Activated CD4-positive, alpha-beta T cell treated with anti-CD3 and anti-CD28 coated beads for 36 hours (primary cell): ENCODE measurements at places on chromosomes 13 and 19. TPM values are rescaled to one million over a fixed set of nuclear protein-coding genes. Genes with fewer than 3 reads are reported as not detected.

DNA sequence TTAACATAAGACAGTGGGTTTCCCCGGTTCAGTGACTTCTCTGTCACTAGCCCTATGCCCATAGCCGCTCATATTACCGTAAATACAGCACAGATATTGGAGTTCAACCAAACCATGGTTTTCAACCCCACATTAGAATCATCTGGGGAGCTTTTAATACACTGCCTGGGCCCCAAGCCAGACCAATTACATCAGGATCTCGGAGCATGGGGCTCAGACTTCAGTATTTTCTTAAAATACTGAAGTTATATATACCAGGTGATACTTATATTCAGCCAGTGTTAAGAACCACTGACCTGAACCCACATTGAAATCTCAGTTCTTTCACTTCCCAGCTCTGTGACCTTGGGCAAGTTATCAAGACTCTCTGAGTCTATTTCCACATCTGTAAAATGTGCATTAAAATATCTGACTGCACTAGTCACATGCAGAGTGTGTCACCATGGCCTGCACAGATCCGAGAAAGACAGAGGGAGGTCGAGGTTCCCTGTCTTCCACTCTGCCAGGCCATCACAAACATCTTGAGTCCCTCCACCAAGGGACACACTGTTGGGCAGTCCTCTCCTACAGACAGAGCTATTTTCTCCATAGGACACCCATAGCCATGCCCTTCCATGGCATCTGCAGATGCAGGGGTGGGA is 32.2 kb upstream of the IPO5 start:
- no peak overlapping the region for H3K27ac ChIP-seq
- no peaks in the 10 kb centered on the region for H3K36me3 ChIP-seq
- H3K4me1 ChIP-seq = no peaks in the 10 kb centered on the region
- DNase-seq = no peak

DNA sequence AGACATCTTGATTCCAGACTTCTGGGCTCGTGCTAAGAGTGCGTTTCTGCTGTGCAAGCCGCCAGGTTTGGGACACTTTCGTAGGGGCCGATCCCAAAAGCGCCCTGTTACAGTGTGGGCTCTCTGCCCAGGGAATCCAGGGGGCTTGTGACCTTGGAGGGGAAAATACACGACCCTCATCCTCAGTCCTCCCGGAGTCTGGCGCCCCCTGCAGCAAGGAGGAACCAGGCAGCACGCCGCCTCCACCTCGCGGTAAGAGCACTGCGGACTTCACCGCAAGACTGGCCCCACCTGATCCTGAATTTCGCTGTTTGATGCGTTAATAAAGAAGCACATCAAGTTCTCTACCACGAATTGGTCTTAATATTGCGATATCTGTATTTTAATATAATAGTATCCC is 5.2 kb downstream of the POLRMT start:
- peak; percentile 48 for DNase-seq
- H3K36me3 ChIP-seq = peaks cover 51% of the 10 kb centered on the region
- no peak overlapping the region for H3K4me3 ChIP-seq
- H3K27me3 ChIP-seq = no peaks in the 10 kb centered on the region
- no peak overlapping the region for H3K27ac ChIP-seq

KCNJ14 gene
- 0.86 TPM for total RNA-seq

DNA sequence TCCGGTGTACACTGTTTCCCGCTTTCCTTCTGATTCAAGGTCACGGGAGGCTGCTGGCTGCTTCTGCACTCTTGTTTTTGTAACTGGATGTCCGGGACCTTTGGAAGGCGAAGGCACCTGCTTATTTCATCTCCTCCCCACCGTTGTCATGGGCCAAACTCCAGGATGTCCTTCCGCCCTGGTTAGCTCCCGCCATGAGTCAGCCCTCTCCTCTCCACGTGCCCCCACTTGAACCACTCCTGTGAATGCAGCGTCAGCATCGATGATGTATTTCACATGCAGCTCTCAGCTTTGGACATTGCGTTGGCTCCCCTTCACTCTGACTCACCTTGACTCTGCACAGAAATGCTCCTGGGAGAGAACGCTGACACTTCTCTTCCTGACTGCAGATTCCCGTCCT is 5.5 kb upstream of the GALP start:
- no peaks in the 10 kb centered on the region for H3K36me3 ChIP-seq
- H3K4me1 ChIP-seq = peaks cover 3% of the 10 kb centered on the region
- no peaks in the 10 kb centered on the region for H3K27me3 ChIP-seq
- no peak for DNase-seq

ADAMTS10 gene
- total RNA-seq = 5.0 TPM

DNA sequence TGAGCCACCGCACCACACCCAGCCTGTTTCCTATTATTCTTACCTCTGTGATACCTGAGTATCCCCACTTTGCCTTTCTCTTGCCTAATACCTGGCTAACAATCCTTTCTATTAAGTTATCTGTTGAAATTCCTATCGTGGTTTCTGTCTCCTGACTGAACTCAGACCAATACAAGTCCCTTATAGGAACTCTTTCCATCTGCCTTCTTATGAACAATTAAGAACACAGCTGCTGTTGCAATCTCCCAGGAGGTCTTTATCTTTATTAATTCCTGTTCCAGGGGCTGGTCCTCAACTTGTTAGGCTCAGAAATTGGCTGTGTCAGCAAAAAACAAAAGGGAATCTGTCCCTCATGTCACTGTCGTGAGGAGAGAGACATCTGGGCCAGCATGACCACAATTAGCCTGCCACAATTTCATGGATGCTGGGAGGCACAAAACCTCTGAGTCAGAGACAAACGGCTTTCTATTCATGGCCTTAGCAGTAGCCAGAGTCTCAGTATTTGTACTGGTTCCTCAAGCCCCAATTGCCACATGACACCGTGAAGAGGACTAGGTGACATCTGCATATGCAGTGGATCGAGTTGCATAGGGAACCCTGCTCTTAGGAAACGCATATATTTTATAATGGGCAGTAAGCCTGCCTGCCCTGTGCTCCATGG is 58.2 kb downstream of the NUFIP1 start:
- H3K27me3 ChIP-seq = peaks cover 2% of the 10 kb centered on the region
- H3K4me1 ChIP-seq = peaks cover 4% of the 10 kb centered on the region
- no peak overlapping the region for H3K4me3 ChIP-seq
- no peak for DNase-seq

- H3K4me1 ChIP-seq = peaks cover 7% of the 10 kb centered on the region
- H3K27me3 ChIP-seq = peaks cover 18% of the 10 kb centered on the region
- no peak overlapping the region for H3K4me3 ChIP-seq
Measured at GRCh38 chr19:39692166-39692565, 12.1 kb upstream of the LGALS14 start.

GRCh38 chr13:36382030-36382429 is 35.8 kb upstream of the SPART start:
- no peak overlapping the region for H3K27ac ChIP-seq
- H3K27me3 ChIP-seq = peaks cover 5% of the 10 kb centered on the region
- DNase-seq = no peak
- peaks cover 2% of the 10 kb centered on the region for H3K4me1 ChIP-seq
- no peaks in the 10 kb centered on the region for H3K36me3 ChIP-seq
- no peak overlapping the region for H3K4me3 ChIP-seq

GRCh38 chr19:8085598-8086408 is 33.2 kb downstream of the CCL25 start:
- H3K4me1 ChIP-seq = no peaks in the 10 kb centered on the region
- no peaks in the 10 kb centered on the region for H3K36me3 ChIP-seq
- H3K27me3 ChIP-seq = peaks cover 3% of the 10 kb centered on the region
- no peak overlapping the region for H3K4me3 ChIP-seq
- no peak for DNase-seq
- H3K27ac ChIP-seq = no peak overlapping the region

GRCh38 chr13:45575146-45575829 is 40.3 kb downstream of the ERICH6B start:
- DNase-seq = no peak
- H3K36me3 ChIP-seq = no peaks in the 10 kb centered on the region
- peaks cover 8% of the 10 kb centered on the region for H3K27me3 ChIP-seq
- H3K4me1 ChIP-seq = no peaks in the 10 kb centered on the region
- no peak overlapping the region for H3K4me3 ChIP-seq

DNA sequence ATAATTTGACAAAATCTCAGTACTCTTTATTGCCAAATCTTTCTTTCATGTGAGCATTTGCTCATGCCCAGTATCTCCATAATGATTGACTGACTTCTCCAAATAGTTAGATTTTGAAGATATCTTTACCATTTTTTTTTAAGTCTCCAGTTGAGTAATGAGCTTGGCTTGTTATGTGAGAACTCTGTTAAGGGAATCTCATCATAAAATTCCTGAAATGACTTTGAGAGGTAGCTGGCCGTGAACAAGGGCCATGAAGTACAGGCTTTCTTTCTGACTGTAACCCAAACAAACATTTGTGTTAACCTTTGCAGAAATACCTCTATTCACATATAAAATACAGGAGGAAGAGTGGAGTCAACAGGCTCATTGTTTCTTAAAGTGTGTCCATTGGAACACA is 449.7 kb downstream of the IRS2 start:
- DNase-seq = no peak
- H3K4me3 ChIP-seq = no peak overlapping the region
- H3K27ac ChIP-seq = no peak overlapping the region
- no peaks in the 10 kb centered on the region for H3K36me3 ChIP-seq

TFPT gene
- total RNA-seq = 39.3 TPM

HS6ST3 gene
- not detected for total RNA-seq

POGLUT2 gene
- total RNA-seq = 3.7 TPM

- no peak for DNase-seq
- H3K4me3 ChIP-seq = no peak overlapping the region
- H3K36me3 ChIP-seq = peaks cover 57% of the 10 kb centered on the region
- H3K4me1 ChIP-seq = no peaks in the 10 kb centered on the region
- H3K27ac ChIP-seq = no peak overlapping the region
Measured at GRCh38 chr19:16224293-16225045, 26.8 kb downstream of the AP1M1 start.

DNA sequence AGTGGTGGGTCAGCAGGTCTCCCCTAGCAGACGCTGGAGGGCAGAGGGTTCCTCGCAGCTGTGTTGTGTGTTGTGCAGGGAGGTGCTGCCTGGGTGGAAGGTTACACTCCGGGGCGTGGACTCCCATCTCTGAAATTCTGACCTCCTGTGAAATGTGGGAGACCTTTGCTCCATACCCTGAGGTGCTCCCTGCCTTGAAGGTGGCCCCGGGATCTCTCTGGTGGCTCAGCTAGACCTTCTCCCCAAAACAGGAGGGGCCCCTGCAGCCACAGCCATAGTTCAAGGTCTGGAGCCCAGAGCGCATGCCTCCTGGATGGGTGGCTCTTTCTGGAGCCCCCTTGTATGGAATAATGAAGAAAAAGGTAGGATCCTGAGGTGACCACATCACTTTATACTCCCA is 70.2 kb downstream of the SOX1 start:
- H3K27ac ChIP-seq = no peak overlapping the region
- no peak for DNase-seq
- peaks cover 4% of the 10 kb centered on the region for H3K27me3 ChIP-seq
- H3K36me3 ChIP-seq = no peaks in the 10 kb centered on the region
- H3K4me1 ChIP-seq = no peaks in the 10 kb centered on the region

LILRB2 gene
- not detected for total RNA-seq

- no peak for DNase-seq
- peaks cover 15% of the 10 kb centered on the region for H3K4me1 ChIP-seq
- H3K27me3 ChIP-seq = no peaks in the 10 kb centered on the region
- H3K27ac ChIP-seq = no peak overlapping the region
Measured at GRCh38 chr19:1357531-1358109, 26.1 kb upstream of the NDUFS7 start.

RGCC gene
- total RNA-seq = 146 TPM

POSTN gene
- not detected for total RNA-seq

- DNase-seq = no peak
- no peaks in the 10 kb centered on the region for H3K27me3 ChIP-seq
- H3K4me1 ChIP-seq = peaks cover 20% of the 10 kb centered on the region
- peaks cover 10% of the 10 kb centered on the region for H3K36me3 ChIP-seq
- H3K4me3 ChIP-seq = no peak overlapping the region
Measured at GRCh38 chr19:547836-548720, 4.2 kb downstream of the GZMM start.

DNA sequence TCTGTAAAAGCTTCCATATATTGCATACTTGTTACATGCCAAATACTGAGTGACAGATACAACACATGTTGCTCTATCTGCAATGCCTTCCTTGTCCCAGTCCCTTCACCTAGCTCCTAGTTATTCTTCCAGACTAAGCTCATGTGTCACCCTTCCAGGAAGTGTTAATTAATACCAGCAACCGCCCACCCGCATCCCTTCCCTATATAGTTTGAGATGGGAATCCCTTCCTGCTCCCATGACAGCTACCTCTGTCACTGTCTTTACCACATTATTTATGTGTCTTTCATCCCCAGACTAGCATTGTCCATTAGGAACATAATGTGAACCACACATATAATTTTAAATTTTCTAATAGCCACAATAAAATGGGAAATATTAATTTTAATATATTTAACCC is 49.5 kb upstream of the FRY start:
- H3K27ac ChIP-seq = no peak overlapping the region
- no peaks in the 10 kb centered on the region for H3K4me1 ChIP-seq
- DNase-seq = no peak
- no peaks in the 10 kb centered on the region for H3K36me3 ChIP-seq
- peaks cover 2% of the 10 kb centered on the region for H3K27me3 ChIP-seq
- no peak overlapping the region for H3K4me3 ChIP-seq

DNA sequence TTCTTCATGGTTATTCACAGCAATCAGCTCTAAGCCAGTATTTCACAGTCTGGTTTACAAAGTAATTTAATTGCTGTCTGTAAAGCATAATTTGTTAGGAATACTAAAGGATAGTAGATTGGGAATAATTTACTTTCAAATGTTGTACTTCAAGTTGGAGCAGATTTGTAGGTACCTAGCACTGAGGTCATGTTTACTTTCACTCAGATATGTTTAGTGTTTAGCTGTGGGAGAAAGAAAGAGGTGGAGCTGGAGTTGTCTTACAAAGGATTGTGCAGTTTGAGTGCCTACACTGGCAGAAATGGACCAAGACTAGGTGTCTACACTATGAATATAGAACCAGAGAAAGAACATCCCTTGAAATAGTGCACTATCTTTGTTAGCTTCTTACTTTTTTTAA is 464.6 kb downstream of the PCDH9 start:
- no peaks in the 10 kb centered on the region for H3K4me1 ChIP-seq
- no peak for DNase-seq
- no peak overlapping the region for H3K4me3 ChIP-seq
- no peaks in the 10 kb centered on the region for H3K36me3 ChIP-seq
- no peaks in the 10 kb centered on the region for H3K27me3 ChIP-seq

GRCh38 chr19:18456974-18457373 is 19.0 kb upstream of the ISYNA1 start:
- H3K27ac ChIP-seq = no peak overlapping the region
- H3K27me3 ChIP-seq = no peaks in the 10 kb centered on the region
- no peaks in the 10 kb centered on the region for H3K4me1 ChIP-seq
- peaks cover 22% of the 10 kb centered on the region for H3K36me3 ChIP-seq

TMEM221 gene
- total RNA-seq = not detected

KLHL1 gene
- not detected for total RNA-seq

- DNase-seq = no peak
- H3K36me3 ChIP-seq = peaks cover 58% of the 10 kb centered on the region
- H3K27ac ChIP-seq = no peak overlapping the region
- H3K4me3 ChIP-seq = no peak overlapping the region
- no peaks in the 10 kb centered on the region for H3K27me3 ChIP-seq
Measured at GRCh38 chr19:43966079-43966694, 15.2 kb downstream of the ZNF221 start.

- H3K4me3 ChIP-seq = peak overlapping the region; percentile 61
- DNase-seq = no peak
- H3K27me3 ChIP-seq = peaks cover 17% of the 10 kb centered on the region
- H3K27ac ChIP-seq = no peak overlapping the region
- H3K4me1 ChIP-seq = peaks cover 5% of the 10 kb centered on the region
- H3K36me3 ChIP-seq = no peaks in the 10 kb centered on the region
Measured at GRCh38 chr13:52599037-52599847, 43.0 kb upstream of the HNRNPA1L2 start.
